ENCODE measurements at places on chromosomes 6 and 20.
A peak's percentile ranks its signal among the peaks of the same experiment; 100 is the strongest.

DNA sequence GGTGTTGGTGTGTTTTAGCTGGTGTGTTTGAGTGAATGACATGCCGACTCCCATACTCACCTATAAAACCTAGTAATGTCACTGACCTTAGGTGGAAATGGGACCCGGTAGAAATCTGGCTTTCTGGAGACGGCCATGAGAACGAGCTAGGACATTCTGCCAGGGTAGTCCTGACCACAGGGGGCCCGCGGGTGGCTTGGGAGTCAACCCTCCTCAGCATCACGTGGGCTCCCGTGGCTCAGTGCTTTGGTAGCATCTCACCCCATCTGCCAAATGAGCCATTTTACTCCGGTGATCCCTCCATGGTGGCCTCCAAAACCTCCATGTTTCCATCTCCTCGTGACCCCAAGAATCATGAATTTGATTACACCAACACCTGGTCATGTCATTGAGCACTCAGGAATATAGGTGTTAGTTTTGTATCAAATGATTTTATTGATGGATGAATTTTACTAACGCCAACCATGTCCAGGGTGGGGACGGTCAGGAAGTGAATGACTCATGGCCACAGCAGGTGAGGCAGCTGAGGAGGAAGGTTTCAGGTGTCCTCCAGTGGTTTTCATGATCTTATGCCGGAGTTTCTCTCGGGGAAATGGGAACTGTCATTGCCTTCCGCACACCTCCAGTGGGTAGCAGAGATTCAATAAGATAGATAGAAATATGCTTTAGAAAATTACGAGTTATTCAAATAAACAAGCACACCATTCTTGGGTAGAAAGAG, 195.0 kb downstream of the SYNDIG1 start:
- no peak for DNase-seq

- peak; percentile 65 for DNase-seq
Measured at GRCh38 chr20:48926821-48927220, 5.3 kb downstream of the ARFGEF2 start.

GRCh38 chr6:110979565-110980101, 2.2 kb upstream of the RPF2 start:
- no peak for DNase-seq

DNA sequence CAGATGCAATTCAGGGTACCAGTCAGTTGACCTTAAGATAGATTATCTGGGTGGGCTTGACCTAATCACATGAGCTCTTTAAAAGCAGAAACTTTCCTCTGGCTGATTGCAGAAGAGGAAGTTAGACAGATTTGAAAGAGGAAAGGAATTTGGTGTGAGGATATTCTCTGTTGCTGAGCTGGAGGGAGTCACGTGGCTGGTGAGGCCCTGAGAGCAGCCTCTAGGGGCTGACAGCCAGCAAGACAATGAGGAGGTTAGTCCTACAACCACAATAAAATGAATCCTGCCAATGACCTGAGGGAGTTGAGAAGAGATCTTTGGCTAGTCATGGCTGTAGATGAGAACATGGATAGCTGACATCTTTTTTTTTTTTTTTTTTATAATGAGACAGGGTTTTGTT, 87.0 kb upstream of the B3GAT2 start:
- no peak for DNase-seq

DNA sequence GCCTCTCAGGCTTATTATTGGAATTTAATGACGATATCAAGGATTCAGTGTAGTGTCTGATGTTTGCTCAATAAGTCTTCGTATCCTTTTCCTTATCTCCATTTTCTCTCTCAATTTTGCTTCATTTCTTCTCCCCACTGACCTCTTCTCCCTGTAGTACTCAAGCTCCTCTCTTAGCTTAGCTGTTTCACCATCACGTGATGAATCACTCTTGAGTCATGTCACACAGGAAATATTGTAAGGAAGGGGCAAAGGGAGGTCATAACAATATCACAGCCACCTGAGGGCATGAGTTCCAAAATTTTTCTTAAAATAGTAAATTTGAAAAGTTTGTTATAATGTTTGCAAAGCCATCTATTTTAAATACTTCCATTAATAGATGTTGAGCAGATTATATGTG, 392.2 kb upstream of the MARCKS start:
- DNase-seq: peak; percentile 44

GRCh38 chr6:41638002-41638934, at the start of gene MDFI:
Gene MDFI (plus strand): TSS chr6:41638468. CDS start chr6:41638750, 282 bp downstream.
- peak; percentile 51 for DNase-seq

GRCh38 chr6:16904957-16905356, 143.7 kb upstream of the ATXN1 start:
- no peak for DNase-seq

GRCh38 chr6:4496284-4496683, 279.9 kb upstream of the CDYL start:
- no peak for DNase-seq

DNA sequence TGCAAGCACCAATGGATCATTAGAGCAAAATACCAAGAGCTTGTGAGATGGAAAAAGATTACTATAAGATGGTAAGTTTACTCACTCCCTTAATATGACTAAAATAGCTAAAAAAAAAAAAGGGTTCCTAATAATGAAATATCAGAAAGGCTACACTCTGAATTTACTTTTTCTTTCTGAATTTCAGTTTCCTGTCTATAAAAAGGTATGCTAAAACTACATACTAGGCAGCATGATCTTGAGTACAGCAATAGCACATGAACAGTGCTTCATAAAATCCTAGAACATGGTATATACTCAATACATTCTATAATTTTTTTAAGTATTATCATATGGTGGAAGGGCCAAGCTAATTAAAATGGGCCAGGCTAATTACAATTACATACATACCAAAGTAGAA, 24.0 kb upstream of the FAM135A start:
- no peak for DNase-seq

DNA sequence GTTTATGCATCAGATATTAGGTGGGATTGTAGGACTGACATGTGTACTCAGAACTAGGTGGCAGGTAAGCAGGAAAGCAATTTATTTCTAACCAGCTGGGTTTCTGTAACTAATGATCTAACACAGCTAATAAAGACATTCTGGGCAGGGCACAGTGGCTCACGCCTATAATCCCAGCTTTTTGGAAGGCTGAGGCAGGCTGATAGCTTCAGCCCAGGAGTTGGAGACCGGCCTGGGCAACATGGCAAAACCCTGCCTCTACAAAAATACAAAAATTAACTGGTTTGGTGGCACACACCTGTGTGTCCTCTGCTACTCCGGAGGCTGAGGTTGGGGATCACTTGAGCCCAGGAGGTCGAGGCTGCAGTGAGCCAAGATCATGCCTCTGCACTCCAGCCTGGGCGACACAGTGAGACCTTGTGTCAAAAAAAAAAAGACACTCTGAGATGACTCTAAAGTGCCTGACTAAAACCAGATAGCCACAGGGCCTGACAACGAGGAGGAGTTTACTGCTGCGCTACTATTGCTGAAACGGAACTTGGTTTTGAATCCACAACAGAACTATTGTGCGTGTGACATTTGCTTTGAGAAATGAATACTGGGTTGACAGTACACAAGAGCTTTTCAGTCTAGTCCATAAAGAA, 29.2 kb upstream of the CEP85L start:
- DNase-seq: no peak

DNA sequence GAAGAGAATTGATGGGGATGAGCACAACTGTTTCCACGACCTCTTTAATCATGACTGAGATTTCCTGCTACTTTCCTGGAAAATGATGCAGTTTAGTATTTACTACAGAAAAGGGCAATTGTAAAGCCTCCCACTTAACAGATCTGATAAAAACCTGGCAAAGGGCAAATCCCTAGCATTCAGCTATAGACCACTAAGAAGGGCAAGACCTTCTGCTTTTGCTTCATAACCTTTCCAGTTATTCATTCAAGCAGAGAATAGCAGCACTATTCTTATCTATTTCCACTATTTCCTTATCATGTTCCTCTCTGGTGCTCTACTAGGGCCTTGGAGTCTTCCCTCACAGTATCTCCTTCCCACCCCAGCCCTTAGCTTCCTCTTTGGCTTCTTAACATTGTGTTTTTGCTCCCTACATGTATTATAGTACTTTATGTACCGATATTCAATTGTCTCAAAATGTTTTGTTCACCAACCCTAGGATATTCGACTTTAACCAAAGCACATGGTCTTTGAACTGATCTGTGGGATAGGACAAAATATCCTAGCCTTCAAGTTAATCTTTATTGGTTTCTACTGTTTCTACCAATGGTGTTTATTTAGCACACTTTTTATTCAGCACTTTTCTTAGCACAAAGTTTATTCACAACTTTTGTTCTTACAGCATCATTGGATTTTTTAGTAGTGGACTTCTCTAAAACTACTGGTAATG, 32.7 kb upstream of the MANEA start:
- no peak for DNase-seq

- no peak for DNase-seq
Measured at GRCh38 chr20:49526056-49526455, 41.9 kb downstream of the PTGIS start.

- no peak for DNase-seq
Measured at GRCh38 chr6:88813045-88813444, 150.4 kb downstream of the RNGTT start.

GRCh38 chr6:17851720-17852161, 135.7 kb downstream of the KIF13A start:
- DNase-seq: peak; percentile 76

GRCh38 chr6:4124351-4124750, 11.0 kb downstream of the ECI2 start:
- DNase-seq: no peak

DNA sequence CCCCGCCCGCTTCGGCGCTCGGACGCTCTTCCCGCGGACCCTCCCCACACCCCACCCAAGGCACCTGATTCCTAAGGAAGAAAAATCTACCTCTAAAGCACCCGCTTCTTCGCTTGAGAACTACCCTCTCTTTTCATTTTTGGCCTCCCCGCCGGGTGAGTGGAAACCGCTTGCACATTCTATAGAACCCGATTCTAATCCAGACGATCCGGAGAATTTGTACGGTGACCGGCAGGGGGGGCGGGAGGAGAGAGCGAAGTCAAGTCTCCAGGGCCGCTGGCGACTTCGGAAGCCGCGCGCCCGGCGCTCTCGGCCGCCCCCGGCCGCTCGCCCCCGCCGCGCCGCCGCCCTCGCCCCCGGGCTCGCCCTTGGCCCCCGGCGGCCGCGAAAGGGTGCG, at the start of gene RBM24:
Gene RBM24, plus strand, starts transcription at position 262 of the 397 bp plus-strand sequence. CDS start 221 bp downstream, outside the sequence.
- peak; percentile 7 for DNase-seq

- no peak for DNase-seq
Measured at GRCh38 chr6:36728289-36729160, 30.9 kb downstream of the RAB44 start.

- DNase-seq: no peak
Measured at GRCh38 chr20:63850689-63851547, 10.4 kb upstream of the ABHD16B start.

DNA sequence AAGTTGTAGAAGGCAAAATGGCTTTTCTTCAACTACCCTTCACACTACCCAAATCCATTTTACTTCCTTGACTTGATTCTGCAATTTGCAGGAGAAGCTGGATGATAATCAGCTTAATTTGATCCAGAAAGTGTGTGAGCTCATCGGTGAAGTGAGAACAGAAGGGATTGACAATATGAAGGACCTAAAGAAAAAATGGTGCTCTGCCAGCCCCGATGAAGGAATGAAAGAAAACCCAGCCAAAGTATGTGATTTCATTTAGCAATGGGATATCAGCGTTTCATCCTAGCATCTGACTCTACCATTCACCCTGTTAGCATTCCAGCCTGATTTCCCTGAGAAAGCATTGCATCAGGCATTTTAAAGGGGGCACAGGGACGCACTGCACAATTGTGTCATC, 41.5 kb downstream of the CD164 start:
- DNase-seq: no peak

DNA sequence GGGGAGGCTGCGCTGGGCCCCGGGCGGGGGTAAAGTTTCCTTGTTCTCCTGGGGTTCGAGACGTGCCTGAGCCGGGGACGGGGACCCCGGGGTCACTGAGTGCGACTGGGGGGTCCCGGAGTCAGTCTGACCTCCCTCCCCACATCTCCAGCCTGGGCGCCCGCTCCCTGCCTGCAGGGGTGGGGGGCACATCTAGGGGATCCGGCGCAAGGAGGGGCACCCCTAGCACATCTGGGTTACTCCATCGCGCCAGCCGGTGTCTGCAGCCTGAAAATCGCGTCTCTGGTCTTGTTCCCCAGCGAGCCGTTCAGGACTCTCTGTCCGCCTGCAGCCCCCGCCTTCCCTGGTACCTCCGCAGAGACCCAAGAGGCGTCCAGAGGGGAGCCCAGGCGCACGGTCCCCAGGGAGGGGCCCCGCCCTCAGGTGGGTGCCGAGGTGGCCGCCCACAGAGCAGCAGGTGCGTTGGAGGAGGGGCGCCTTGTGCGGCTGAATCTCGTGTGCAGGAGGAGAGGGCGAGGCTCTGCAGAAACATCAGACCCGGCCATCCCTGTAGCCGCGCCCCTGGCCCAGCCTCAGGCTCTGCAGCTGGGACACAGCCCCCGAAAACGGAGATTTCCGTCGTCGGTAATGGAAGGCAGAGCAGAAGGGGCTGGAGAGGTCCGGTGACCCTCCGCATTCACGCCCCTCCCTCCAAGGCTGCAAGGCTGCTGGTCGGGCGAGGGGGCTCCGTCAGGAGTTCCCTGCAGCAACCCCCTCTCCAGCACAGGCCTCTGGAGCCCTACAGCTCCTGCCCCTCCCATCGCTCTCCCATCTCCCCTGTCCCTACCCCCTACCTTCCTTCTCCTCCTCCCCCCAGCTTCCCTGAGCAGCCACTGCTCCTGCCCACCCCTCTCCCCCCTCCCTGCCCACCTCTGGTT, 628 bp upstream of the CHRNA4 start:
- no peak for DNase-seq

DNA sequence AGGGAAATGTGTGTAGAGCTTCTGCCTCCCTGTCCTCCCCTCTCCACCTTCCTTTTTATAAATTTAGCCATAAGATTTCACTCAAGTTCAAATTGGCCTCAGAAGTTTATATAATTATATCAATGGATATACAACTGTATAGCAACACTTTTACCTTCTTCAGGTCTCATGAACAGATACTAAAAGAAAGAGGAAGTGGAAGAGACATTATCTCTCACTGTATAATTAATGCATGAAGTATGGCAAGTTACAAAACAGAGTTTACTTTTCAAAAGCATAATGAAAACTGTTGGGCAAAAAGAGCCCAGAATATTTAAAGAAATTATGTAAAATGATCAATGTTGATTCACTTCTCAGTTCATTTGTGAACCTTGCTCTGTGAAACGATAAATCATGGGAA, 99.7 kb downstream of the PDE7B start:
- DNase-seq: no peak

GRCh38 chr6:107673076-107673494, 151.0 kb downstream of the SCML4 start:
- DNase-seq: no peak

DNA sequence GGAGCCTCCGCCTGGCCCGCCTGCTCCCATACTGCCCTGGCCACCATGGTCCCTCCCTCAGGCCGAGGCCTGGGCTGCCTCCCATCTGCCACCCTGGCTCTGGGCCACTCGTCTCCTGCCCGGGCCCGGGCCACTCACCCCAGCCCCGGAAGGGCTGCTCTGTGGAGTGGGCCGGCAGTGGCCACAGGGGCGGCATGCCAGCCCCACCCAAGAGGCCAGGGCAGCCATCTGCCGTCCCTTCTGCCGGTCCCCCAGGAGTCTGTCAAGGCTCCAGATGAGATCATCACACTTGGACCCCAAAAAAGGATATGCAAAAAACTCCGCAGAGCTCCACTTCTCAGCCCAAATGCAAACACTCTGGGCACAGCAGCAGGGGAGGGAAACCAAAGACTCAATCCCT, 23.8 kb upstream of the TLDC2 start:
- DNase-seq: no peak
